Neural progenitor cell (in vitro differentiated cells): ENCODE measurements at places on chromosomes 6 and 20. TPM values are rescaled to one million over a fixed set of nuclear protein-coding genes. Genes with fewer than 3 reads are reported as not detected.

- no peaks in the 10 kb centered on the region for H3K36me3 ChIP-seq
- no peak for DNase-seq
- H3K27ac ChIP-seq = no peak overlapping the region
Measured at GRCh38 chr6:105691971-105692370, 289.1 kb upstream of the PREP start.

DNA sequence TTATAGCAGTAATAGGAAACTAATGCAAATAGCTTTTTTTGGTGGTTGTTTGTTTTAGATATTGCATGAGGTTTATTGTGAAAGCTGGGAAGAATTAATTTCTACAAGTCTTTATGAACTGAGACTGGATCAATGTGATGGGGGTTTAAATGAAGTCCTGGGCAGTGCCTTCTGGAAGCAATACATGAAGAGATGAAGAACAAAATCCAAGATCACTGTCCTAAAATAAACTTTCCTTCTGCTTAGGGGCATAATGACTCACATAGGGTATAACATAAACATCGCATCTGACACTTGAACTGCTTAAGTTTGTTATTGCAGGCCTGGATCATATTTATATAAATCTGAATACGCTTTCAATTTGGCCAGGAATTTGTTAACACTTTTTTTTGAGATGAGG is 20.9 kb upstream of the SHLD1 start:
- peaks cover 14% of the 10 kb centered on the region for H3K4me1 ChIP-seq
- H3K27me3 ChIP-seq = no peaks in the 10 kb centered on the region
- no peak overlapping the region for H3K4me3 ChIP-seq
- H3K27ac ChIP-seq = no peak overlapping the region

DNA sequence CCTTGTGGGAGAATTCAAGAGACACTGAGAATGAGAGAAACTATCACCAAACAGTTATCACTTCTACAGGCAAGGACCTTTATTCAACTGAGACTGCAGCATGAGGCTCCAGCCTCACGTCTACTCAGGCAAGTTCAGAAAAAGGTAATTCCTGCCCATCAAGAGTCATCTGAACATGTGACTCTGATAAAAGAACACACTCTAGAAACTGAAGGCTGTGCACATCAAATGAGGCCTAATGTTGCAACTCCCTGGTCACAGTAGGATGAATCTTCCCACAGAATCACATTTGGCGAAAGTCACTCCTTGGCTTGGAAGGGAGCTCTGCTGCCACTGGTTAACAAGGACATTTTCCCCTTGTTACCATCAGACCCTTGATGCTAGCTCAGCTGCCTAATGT is 71.2 kb upstream of the EMILIN3 start:
- H3K27ac ChIP-seq = no peak overlapping the region
- no peaks in the 10 kb centered on the region for H3K4me1 ChIP-seq
- no peaks in the 10 kb centered on the region for H3K27me3 ChIP-seq
- no peak for DNase-seq
- H3K36me3 ChIP-seq = no peaks in the 10 kb centered on the region

- no peak for DNase-seq
- peaks cover 5% of the 10 kb centered on the region for H3K4me1 ChIP-seq
- no peak overlapping the region for H3K4me3 ChIP-seq
- H3K27ac ChIP-seq = no peak overlapping the region
- H3K36me3 ChIP-seq = no peaks in the 10 kb centered on the region
Measured at GRCh38 chr20:48052475-48052835, 267.2 kb upstream of the SULF2 start.

- no peaks in the 10 kb centered on the region for H3K36me3 ChIP-seq
- no peaks in the 10 kb centered on the region for H3K27me3 ChIP-seq
- no peak for DNase-seq
- no peak overlapping the region for H3K27ac ChIP-seq
- H3K4me3 ChIP-seq = no peak overlapping the region
Measured at GRCh38 chr20:21272679-21273078, 30.5 kb upstream of the XRN2 start.

GRCh38 chr6:145733810-145734209 is 1.5 kb downstream of the EPM2A start:
- peaks cover 20% of the 10 kb centered on the region for H3K4me1 ChIP-seq
- DNase-seq = peak; percentile 5
- H3K36me3 ChIP-seq = no peaks in the 10 kb centered on the region

- peaks cover 6% of the 10 kb centered on the region for H3K4me1 ChIP-seq
- H3K27ac ChIP-seq = no peak overlapping the region
- H3K4me3 ChIP-seq = no peak overlapping the region
- DNase-seq = no peak
- H3K36me3 ChIP-seq = no peaks in the 10 kb centered on the region
Measured at GRCh38 chr20:23335521-23335920, 15.1 kb upstream of the NXT1 start.

The LY6G6D gene
- total RNA-seq = 0.90 TPM in 1 of 2 replicates, not detected in the other

The RNF217 gene
- total RNA-seq = 13.2 and 24.1 TPM in 2 replicates

The BEND6 gene
- 0.90 and 2.4 TPM in 2 replicates for total RNA-seq

The C6orf52 gene
- total RNA-seq = 0.45 and 2.9 TPM in 2 replicates

The POPDC3 gene
- 3.1 and 8.2 TPM in 2 replicates for total RNA-seq
